ENCODE measurements at places on chromosomes 1 and 21.

GRCh38 chr1:229717786-229718576 lies 91.9 kb downstream of the URB2 start:
- no peak for DNase-seq

DNA sequence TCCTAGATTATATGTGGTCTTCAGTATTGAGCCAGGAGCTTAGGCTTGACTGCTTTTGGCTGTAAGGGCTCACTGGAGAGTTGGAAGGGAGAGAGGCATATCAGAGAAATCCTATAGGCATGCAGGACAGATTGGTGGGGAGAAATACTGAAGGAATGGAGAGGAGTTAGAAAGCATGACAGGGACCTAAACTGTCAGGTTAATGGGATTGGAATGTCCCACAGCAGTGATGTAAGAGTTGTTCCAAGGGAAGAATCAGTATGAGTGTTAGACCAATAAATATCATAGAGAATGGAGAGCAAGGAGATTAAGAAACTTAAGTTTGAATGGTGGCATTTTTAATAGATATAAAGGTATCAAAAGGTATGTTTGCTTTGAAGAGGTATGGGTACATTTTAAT lies 39.7 kb downstream of the SLC35A3 start:
- no peak for DNase-seq

DNA sequence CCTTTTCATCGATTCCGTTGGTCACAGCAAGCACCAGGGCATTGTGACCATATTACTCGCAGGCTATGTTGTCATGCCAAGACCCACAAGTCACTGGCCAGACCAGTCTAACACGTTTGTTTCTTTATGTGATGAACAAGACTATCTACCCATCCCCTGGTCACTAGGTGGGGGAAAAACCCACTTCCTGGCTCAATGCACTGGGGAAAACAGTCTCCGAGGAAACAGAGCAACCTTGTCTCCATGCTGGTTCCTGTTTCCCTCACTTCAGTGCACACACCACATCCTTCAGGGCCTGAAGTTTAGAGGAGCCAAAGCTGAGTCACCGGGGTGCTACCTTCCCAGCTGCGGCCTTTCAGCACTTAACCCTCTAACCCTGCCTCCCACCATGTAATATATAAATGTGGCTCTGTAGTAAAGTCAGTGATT lies 20.9 kb downstream of the ERICH3 start:
- no peak for DNase-seq

GRCh38 chr1:36349241-36349671 lies 25.8 kb upstream of the EVA1B start:
- no peak for DNase-seq

DNA sequence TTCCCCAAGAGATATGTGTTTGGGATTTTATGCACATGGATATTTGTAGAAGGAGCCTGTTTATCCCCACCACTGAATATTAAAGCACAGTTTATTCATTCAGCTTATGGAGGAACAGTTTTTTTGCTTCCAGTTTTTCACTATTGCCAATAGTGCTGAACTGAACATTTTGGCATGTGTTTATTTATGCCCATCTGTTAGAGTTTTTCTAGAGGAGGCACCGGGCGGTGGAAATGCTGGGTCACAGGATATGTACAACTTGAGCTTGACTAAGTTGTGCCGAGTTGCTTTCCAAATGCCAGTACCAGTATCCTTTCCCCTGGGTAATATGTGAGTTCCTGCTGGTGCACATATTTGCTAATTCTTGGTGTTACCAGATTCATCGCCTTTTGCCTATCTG lies 111.3 kb downstream of the GREM2 start:
- DNase-seq: no peak

GRCh38 chr1:62687421-62687902 lies 724 bp downstream of the DOCK7 start:
- DNase-seq: peak; percentile 44

DNA sequence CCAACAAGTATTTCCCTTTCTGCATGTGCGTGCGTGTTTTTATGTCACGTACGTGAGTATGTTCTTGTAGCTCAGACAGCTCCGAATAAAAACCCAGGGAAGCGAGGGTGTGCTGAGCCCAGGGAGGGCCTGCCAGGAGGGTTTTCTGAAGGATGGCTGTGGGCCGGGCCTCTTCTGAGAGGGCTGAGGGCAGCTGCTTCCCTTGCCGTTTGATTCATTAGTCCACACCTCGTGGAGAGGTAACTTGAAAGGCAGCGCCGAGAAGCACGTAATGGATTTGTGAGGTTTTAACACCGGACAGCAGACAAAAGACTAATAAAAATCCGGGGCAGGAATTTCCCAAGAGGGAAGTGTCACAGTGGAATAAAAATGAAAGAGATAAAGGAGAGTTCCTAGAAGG lies 29.5 kb downstream of the CD247 start:
- DNase-seq: no peak

DNA sequence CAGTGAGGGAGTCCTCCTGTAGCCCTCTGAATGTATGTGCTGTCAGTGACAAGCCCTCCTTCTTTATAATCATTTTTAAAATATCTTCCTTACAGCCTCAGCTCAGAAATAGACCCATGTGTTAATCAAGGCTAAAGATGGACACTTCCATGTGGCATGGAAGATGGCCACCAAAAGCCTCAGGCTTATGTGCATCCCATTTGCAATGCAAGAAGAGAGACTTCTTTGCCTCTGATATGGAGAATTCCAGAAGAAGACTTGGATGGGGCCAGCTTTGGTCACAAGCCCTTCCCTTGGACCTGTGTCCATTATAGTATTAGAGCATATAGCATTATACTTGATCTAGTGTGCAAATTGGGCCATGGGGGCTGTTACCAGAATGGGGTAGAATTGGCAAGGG lies 18.5 kb downstream of the CCDC185 start:
- no peak for DNase-seq

GRCh38 chr1:246329900-246330299 lies 177.2 kb downstream of the SMYD3 start:
- no peak for DNase-seq

DNA sequence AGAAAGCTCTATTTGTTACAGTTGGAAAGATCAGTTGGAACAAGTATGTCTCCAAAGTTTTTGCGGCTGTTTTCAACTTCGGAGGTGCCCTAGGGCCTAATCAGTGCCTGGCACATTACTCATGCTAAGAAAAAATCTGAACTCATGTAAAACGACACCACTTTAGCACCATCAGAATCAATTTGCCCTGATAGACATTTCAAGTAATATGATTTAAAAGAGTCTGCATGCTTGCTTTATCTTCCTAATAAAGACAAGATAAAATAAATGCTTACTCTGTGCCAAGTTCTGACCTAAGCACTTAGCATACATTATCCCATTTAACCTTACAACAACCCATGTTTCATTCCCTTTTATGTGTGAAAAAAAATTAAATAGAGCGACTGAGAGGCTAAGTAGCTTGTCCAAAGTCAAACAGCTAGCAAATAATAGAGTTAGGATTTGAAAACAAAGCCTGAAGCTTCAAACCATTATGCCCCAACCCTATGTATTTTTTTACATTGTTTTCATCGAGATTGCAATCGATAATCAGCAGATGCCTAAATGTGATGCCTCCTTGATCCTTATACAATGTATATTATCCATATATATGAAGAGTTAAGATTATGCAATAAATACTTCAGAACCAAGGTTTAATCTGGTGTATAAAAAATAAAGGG lies 91.3 kb downstream of the DENND1B start:
- no peak for DNase-seq

DNA sequence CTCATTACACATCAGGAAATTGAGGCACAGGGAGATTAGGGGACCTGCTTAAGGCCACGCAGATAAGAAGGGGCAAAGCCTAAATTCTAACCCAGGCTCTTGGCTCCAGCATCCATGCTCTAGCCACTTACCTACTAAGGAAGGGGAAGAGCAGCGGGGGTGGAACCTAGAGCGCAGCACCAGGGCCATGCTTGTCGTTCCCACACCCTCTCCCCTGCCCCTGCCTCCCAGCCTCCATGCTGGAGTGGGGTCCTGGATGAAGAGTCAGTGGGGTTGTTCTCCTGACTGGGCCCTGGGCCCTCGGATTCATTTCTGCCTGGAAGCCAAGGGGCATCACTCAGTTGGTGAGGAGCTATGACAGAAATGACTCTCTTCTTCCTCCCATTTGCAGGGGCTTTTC lies 133.3 kb downstream of the FOXD2 start:
- no peak for DNase-seq

DNA sequence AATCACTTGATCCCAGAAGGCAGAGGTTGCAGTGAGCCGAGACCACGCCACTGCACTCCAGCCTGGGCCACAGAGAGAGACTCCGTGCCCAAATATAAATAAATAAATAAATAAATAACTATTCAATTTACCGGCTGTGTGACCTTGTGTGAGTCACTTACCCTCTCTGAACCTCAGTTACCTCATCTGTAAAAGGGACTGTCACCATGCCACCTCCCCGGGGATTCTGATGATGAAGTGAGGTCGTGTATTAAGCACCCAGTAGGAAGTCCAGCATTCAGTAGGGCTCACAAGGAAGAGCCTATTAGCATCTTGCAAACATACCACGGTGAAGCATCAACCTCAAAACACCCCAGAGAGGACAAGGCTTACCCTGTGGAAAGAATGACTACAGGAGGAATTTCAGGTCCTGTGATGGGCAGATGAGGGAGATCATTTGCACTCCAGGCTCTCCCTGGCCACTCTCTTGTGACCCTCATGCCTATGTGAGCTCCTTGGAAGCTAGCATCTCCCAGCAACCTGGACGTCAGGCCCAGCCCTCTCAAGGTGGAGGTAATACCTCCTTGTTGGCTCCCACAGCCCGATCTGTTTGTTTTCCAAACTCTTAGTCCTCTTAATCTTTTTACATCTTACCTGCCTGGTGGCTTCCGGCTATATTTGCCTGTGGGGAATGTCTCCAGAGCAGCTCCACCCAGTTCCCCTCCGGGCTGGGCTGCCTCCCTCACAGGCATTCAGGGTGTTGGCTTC lies 7.6 kb upstream of the C1QA start:
- DNase-seq: no peak

- no peak for DNase-seq
Observed at GRCh38 chr21:43834146-43834905, 30.7 kb upstream of the AGPAT3 start.

DNA sequence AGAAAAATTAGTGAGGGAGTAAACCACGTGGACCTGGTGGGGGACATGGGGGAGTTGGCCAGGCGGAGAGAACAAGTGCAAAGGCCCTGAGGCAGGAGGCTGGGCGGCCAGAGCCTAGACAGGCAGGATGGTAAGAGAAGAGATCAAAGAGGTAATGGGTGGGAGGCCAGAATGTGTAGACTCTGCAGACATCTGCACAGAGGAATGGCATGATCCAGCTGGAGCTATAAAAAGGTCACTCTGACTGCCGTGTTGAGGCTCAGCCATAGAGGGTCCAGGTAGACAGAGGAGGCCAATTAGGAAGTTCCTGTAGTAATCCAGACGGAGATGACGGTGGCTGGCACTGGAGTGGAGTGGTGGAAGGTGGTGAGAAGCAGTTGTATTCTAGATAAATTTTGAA lies 3.6 kb downstream of the H6PD start:
- no peak for DNase-seq

GRCh38 chr1:29990304-29990703 lies 733.1 kb downstream of the MATN1 start:
- no peak for DNase-seq

DNA sequence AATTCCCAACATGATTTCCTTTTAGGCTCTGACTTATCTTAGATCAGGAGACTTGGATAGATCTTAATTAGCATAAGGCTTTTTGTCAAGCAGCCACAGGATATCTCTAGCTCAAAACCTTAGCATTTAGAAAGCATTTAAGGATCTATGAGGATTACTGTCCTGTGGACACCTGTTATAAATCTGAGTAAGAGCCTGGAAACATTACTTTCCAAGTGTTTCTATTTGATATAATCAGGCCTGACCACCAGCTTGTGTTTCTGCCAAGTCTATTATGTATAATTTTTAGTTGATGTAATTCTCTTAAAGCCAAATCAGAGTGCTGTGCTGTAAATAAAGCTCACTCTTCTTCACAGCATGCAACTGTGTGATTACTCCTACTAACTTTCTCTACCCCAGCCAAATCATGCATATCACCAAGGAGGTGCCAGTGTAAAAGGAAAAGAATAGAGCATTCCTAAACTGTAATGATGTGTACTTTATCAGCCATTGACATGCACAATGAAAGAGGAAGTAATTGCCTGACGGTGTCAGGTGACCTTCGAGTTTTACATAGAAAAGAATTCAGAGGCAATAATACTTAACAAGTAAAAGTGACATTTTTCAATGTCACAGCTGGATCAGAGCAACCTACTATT lies 309.9 kb upstream of the PRMT6 start:
- DNase-seq: no peak

DNA sequence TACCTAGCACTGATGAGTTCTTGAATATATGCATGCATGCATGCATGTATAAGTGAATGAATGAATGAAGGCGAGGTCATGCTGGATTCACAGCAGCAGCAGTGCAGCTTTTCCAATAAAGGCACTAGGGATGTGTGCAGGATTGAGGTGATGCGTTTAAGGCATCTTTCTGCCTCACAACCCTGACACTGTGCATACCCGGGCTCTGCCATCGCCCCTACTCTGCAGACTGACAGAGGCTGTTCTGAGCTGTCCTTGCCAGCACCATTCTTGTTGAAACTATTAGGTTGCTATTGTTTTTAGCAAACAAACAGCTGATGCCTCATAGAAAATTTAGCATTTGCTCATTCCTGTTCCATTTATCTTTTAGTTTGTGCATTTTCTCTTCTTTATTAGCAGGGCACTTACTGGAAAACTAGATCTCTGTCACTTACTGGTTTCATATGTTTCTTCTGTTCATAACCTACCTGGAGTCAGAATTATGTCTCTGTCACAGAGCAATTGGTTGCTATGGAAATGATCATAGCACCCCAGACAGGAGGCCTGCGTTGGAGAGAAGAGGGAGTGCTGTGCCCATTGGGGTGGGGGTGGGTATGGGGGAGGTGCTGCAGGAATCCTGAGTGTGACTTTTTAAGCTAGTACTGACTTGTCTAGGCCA lies 79.0 kb downstream of the CD58 start:
- no peak for DNase-seq

DNA sequence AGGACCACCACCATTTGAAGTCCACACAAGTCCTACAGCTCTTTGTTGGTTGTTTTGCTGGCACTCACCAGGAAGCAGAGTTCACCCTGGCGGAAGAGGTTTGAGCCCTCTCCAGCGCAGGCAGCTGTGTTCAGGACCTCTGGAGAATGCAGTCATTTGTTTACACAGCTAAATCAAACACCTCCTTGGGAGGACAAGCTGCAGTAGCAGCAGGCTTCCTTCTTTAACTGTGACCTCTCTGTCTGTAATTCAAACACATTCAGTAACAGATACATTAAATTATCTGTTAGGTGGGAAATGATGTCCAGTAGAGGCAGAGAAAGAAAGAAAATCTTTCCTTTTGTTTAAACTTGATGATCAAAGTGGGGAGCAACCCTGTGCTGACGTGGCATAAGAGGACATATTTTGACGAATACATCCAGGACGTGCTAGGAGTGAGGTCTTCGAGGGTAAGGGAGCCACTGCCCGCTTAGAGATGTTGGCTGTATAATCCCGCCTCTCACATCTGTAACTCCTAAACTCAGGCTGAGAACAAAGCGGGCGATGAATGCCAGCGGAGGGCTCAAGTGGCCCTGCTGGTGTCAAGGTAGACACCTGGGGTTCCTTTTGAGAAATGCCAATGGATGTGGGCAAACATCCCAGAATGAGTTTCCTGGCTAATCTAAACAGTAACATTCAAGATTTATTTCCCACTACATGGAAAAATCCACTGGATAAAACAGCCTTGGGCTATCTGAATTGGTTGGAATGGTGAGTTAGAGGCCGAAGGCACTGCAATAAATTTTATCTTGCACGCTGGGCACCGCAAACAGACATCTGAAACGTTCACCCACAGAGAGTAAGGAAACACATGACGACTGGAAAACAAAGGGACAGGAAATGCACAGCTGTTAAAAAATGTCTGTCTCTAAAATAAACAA lies 51.7 kb downstream of the ABCA4 start:
- DNase-seq: no peak

- no peak for DNase-seq
Observed at GRCh38 chr1:245698116-245698515, 543.3 kb downstream of the KIF26B start.
